ENCODE measurements at places on chromosomes 4 and X.

- DNase-seq: no peak
These were observed 47.5 kb downstream of the CPE start for GRCh38 chr4:165426331-165426730.

DNA sequence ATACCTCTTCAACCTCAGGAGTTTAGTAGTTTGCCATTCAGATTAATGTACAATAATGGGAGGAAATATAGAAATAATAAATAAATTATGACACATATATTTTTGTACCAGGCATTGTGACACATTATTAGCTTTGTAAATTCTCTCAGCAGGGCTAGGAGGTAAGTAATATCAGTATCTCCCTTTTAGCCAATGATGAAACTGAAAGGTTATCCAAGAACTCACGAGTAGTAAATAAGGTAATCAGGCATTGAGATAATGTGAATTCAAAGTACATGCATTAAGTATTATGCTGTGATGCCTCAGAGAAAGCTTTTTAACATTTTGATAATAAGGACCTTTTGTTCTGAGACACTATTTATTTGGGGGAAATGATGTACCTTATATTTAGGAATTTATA, 5.3 kb upstream of the ARAP2 start:
- no peak for DNase-seq

DNA sequence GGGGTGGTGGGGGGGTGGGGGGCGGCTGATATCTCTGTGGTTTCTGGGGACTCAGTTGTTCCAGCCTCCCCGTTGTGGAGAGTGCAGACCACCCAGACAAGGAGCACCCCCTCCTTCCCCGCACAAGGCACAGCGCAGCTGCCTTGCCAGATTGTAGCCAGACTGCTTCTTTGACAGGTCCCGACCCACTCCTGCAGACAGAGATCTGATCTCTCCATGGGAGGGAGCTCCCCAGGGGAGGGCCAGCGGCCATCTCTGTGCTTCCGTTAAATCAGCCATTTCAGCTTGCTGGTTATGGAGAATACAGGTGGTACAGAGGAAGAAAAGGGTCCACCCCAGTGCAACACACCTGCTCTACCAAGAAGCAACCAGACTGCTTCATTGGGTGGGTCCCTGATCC, 80.8 kb downstream of the FGF16 start:
- DNase-seq: no peak

GRCh38 chrX:73561801-73562200, 1.2 kb upstream of the CHIC1 start:
- no peak for DNase-seq

GRCh38 chrX:106716004-106716403, 10.5 kb upstream of the RNF128 start:
- no peak for DNase-seq

GRCh38 chr4:176011529-176011928, 54.1 kb upstream of the WDR17 start:
- no peak for DNase-seq

- DNase-seq: no peak
These were observed 2.2 kb downstream of the NEXMIF start for GRCh38 chrX:74922922-74923543.

DNA sequence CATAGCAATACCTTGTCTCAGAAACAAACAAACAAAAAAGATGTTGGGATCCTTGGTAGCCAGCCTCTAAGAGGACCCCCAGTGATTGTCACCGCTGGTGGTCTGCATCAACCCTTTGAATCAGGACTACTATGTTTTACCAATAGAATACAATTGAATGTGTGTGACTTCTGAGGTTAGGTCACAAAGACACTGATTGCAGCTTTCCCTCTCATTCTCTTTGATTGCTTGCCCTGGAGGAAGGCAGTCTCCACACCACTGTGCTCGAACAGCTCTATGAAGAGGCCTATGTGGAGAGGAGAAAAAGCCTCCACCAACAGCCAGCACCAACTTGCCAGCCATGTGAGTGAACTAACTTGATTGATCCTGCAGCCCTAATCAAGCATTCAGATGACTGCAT, 2.8 kb upstream of the SMIM14 start:
- no peak for DNase-seq

DNA sequence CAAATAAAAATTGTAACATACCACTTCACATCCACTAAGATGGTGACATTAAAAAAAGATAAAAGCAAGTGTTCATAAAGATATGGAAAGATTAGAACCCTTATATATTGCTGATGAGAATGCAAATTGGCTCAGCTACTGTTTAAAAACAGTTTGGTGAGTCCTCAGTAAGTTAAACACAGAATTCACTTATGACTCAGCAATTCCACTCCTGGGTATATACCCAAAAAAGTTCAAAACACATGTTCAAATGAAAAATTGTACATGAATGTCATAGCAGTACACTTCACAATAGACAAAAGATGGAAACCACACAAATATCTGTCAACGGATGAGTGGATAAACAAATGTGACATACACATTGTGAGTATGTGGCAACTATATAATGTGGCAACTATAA, 39.0 kb downstream of the GABRA3 start:
- no peak for DNase-seq

DNA sequence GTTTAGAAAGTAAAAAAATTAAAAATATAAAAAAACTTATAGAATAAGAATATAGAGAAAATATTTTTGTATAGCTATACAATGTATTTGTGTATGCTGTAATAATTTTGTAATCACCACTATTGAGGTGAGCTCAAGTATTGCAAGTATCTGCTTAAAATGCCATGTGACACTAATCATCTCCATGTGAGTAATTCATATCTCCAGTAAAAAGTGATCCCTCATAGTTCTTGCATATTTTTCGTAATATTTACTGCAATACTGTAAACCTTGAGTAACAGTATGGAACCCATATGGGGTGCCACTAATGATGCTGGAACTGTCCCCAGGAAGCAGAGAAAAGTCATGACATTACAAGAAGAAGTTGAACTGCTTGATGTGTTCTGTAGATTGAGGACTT, 43.2 kb upstream of the HUWE1 start:
- DNase-seq: no peak

GRCh38 chrX:72316408-72317110, 10.8 kb upstream of the CITED1 start:
- no peak for DNase-seq

DNA sequence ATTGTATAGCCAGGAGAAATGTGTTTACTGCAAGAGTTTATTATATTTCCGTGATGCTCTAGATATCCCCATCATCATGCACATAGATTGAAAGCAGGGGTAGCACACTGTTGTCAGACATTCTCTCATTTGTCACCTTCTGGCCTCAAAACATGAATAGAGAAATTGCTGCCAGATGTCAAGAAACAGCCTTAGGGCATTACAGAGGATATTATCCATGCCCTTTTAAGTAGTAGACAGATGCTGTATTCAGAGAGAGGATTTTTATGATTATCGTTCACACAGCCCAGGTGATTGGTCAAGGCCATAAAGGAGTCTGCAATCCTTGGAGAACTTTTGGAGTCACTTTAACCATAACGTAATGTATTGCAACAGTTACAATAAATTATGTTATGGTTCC, 1961.5 kb upstream of the TENM3 start:
- no peak for DNase-seq

GRCh38 chr4:16508968-16509367, 282.7 kb upstream of the TAPT1 start:
- DNase-seq: no peak

GRCh38 chr4:146062340-146062739, 113.2 kb upstream of the LSM6 start:
- DNase-seq: no peak

DNA sequence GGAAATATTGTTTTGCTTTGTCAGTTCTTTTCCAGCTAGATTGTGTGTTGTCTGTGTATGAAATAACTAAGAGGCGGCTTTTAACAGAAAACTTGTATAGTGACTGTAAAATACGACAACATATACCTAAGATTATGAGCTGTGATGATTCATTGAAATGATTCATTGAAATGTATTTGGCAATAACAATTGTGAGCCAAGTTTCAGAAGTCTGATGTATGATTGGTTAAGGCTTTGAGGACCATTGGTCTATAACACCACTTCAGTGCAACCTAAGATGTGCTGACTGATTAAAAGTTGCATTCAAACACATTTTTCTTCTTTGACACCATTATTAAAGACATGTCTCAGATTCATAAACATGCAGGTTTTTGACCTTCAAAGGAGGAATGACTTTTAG, 76.6 kb downstream of the PTPN13 start:
- DNase-seq: no peak

DNA sequence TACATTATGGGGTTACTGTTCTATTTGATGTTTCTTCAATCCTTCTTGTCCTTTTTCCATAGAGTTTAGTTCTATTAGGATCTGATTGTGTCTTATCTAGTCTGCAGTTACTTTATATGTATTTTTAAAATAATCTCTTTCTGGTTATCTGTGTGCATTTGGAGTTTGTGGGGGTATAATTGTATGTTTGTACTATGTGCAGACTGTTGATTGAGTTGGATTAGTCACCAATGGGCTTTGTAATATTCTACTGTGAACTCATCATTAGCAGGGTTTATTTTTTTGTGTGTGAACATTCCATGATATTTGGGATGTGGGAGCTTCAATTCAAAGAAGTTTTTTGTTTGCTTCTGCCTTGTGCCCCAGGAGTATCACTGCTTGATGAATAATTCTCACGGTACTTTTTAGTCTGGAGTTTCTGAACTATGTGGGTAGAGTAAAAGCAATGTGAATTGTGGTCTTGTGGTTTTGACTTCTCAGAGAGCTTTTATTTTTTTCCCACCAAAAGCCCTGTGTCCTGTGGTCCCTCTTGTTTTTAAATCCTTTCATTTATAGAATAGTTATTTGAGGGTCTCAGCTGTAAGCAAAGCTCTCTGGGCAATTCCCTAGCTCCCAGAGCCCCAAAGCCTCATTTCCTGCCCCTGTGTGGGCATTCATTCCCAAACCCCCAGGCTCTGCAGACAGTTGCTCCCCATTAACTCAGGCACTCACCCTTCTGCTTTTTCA, 127.8 kb downstream of the PHKA2 start:
- DNase-seq: no peak

- DNase-seq: no peak
These were observed 101.4 kb downstream of the BTC start for GRCh38 chr4:74692972-74693371.

- DNase-seq: no peak
These were observed 411.6 kb downstream of the STIM2 start for GRCh38 chr4:27272217-27272616.

DNA sequence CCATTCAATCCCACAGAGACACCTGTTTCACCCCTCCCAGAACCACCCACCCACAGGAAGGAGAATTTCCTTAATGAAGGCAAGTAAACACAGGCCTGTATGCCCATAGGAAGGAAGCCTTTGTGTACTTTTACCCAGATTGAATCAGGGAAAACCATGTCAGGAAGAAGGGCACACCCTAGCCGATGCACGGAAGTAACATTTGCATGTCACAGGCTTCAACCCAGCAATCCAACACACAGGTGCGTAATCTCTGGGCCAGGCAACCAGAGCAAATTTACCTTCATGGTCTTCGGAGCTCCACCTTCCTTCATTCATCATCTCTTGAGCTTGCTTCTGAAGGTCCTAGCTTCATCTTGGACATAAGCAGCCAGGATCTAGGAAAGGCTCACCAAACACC, 206.3 kb downstream of the SHROOM3 start:
- DNase-seq: no peak

DNA sequence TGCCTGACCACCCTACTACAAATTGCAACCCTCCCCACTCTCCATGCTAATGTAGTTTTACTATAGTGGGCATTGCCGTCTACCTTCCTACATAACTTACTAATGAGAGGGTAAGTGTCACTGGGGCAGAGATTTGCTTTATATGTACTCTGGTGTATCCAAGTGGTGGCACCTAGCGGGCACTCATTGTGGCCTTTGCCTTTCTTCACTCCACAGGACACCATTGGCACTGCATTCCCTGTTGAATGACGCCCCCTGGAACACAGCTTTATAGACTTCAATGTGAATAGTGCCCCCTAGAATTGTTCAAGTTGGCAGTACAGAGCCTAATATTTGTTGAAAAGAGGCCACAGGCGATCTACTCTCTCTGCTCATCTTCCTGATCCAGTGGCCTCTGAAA, 215.8 kb downstream of the MID1IP1 start:
- DNase-seq: no peak

DNA sequence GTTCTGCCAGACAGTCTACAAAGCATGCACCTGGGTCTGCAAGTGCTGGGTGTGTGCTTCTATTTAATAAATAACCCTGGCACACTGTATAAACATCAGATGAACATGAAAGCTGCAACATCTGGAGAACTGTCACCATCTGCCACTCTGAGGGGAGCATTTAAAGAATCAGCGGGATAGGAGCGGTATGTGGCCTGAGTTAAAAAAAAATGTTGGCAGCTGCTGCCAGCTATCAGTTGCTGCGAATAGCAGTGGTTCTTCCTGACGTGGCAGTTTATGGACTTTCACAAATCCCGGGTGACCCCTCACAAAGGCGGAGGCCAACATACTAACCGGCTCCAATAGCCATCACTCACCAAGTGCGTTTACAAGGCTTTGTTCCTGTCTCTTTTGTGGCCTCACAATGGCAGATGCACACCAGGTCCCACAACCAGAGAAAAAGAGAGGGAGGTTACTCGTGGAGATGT, 95.1 kb downstream of the RASL11B start:
- no peak for DNase-seq

GRCh38 chr4:5788144-5788543, 77.1 kb downstream of the EVC start:
- DNase-seq: no peak

DNA sequence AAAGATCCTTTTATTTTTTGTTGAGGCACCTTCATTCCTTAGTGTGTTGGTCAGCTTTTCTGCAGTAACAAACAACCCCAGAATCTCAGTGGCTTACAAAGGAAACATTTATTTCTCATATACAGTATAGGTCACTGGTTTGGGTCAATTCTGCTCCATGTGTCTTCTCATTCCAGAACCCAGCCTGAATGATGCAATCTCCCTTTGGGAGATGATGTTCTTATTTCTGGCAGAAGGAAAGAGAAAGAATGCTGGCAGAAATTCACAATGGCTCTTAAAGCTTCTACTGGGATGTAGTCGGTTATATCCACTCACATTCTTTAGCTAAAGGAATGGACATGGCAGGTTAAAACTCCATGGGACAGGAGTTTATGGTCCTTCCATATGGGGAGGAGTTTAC, 42.3 kb downstream of the IDS start:
- DNase-seq: no peak

GRCh38 chr4:165384598-165384997, 5.8 kb downstream of the CPE start:
- no peak for DNase-seq

GRCh38 chrX:136130931-136131833, 16.2 kb upstream of the FHL1 start:
- no peak for DNase-seq
